ENCODE measurements at places on chromosomes 16 and 17.
A peak's percentile ranks its signal among the peaks of the same experiment; 100 is the strongest.

DNA sequence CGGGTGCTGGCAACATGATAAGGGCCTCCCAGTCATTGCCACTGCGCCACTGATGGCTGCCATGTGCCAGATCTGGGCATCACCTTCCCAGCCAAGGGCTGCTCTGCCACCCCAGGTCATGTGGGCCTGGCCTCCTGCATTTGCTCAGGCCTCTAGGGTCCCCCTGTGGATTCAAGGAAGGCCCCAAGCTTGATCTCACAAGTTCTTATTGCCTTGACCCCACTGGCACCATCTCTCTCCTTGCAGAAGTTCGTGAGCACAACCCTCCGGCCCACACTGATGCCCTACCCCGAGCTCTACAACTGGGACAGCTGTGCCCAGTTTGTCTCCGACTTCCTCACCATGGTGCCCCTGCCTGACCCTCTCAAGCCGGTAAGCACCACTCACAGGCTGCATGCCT, 5.3 kb downstream of the DRC7 start:
- no peak for DNase-seq

- DNase-seq, result no peak
Observed at GRCh38 chr16:89019511-89019910, 42.5 kb upstream of the CBFA2T3 start.

DNA sequence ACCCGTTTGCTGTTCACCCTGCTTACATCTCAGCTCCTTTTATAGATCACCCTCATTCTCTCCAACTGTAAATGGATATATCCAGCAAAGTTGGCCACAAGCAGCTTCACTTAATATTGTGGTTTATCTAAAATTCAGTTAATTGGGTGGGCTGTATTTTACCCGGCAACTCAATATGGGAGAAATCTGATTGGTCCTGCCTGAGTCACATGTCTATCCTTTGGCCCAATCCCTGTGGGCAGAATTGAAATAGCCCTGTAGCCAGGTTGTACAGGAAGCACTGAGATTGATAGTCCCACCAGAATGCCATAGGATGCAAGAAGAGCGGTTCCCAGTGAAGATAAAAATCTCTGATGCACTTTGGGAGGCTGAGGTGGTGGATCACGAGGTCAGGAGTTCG, 73.2 kb downstream of the AIPL1 start:
- no peak for DNase-seq

DNA sequence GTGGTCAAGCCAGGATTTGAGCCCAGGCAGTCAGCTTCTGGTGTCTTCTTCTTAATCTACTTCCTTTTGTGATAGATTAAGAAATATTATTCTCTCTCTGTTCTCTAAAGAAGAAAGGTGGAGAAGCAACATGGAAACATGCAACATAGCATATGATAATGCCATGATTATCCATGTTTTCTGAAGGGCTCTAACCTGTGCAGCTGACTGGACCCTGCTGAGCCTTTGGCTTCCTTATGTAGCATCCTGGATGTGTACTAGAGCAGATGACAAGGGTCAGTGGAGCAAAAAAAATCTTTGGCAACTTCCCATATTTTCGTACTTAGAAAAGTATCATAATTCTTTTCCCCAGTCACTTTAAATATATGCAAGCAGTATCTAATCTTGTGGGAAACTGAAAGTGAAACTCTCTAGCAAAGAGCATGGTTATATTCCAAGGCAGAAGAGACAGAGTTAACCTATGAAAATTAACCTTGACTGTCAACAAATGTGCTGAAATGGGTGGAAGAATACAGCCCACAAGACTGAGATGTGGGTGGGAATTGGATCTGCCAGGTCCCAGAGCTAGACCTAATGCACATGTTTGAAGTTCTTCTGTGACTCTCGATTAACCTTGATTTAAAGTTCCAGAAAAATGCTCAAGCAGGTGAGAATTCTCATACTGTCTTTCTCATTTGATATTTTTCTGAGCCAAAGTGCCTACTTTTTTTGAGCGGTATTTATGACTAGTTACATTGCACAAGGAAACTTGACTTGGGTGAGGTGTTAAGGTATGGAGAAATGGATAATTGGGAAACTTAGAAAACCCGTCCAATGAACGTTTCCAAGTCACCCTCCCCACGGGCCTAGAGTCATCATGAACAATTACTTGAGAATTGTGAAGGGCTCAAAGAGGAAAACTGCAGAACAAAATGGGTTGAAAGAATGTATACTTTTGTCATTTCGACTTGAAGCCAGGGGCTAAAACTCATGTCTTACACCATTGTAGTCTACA, 248.6 kb downstream of the FTO start:
- DNase-seq, result no peak

GRCh38 chr16:65574326-65574966, 452.6 kb upstream of the CDH11 start:
- DNase-seq, result no peak

GRCh38 chr17:58334256-58334655, 5.7 kb upstream of the TSPOAP1 start:
- no peak for DNase-seq

- DNase-seq, result no peak
Observed at GRCh38 chr16:71568551-71568950, 8.3 kb downstream of the TAT start.

DNA sequence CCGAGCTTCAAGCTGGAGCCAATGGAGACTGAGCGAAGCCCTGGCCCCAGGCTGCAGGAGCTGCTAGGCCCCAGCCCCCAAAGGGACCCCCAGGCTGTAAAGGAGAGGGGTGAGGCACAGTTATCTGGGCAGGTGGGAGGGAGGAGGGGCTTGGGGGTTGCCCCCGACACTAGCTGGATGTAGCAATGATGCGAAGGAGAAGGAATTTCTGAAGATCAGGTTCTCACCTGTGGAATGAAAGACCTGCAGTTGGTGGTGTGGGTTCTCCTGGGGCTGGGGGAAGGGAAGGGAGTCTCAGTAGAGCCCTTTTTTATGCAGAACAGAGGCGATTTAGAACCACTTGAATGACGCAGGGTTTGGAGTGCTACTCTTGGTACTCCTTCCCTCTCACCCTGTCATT, 1.8 kb downstream of the ZNF263 start:
- no peak for DNase-seq

- DNase-seq, result no peak
Observed at GRCh38 chr16:12637002-12637401, 166.7 kb downstream of the CPPED1 start.

- no peak for DNase-seq
Observed at GRCh38 chr16:49524216-49524946, 150.8 kb downstream of the C16orf78 start.

DNA sequence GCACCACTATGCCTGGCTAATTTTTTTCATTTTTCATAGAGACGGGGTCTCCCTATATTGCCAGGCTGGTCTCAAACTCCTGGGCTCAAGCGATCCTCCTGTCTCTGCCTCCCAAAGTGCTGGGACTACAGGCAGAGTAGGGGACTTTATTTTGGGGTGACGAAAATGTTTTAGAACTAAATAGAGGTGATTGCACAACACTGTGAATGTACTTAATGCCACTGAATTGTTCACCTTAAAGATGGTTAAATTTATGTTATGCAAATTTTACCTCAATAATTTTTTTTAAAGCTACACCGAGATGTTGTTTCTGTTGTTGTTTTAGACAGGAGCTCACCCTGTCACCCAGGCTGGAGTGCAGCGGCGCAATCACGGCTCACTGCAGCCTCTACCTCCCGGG, 111.9 kb upstream of the SEC14L1 start:
- DNase-seq, result no peak

GRCh38 chr16:9135797-9136196, 44.4 kb downstream of the HAPSTR1 start:
- DNase-seq, result no peak

GRCh38 chr16:61182391-61182790, 853.8 kb downstream of the CDH8 start:
- no peak for DNase-seq

DNA sequence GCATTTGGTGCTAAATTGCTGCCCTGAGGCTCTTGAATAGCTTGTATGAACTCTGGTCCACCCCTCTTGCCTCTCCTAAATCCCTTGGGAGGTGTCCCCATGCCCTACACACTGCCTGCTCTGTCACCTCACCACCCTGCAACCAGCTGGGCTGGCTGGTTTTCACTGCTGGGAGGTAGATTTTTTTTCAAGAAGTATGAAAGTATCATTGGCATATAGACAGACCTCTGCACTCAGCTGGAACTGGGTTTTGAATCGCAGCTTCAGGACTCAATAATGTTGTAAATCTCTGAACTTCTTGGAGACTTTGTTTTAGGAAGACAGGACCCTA, 184.9 kb downstream of the MSI2 start:
- no peak for DNase-seq

- DNase-seq, result peak; percentile 81
Observed at GRCh38 chr16:83926726-83927397, 26.2 kb upstream of the OSGIN1 start.

- no peak for DNase-seq
Observed at GRCh38 chr17:74474043-74474792, 7.8 kb downstream of the CD300A start.

DNA sequence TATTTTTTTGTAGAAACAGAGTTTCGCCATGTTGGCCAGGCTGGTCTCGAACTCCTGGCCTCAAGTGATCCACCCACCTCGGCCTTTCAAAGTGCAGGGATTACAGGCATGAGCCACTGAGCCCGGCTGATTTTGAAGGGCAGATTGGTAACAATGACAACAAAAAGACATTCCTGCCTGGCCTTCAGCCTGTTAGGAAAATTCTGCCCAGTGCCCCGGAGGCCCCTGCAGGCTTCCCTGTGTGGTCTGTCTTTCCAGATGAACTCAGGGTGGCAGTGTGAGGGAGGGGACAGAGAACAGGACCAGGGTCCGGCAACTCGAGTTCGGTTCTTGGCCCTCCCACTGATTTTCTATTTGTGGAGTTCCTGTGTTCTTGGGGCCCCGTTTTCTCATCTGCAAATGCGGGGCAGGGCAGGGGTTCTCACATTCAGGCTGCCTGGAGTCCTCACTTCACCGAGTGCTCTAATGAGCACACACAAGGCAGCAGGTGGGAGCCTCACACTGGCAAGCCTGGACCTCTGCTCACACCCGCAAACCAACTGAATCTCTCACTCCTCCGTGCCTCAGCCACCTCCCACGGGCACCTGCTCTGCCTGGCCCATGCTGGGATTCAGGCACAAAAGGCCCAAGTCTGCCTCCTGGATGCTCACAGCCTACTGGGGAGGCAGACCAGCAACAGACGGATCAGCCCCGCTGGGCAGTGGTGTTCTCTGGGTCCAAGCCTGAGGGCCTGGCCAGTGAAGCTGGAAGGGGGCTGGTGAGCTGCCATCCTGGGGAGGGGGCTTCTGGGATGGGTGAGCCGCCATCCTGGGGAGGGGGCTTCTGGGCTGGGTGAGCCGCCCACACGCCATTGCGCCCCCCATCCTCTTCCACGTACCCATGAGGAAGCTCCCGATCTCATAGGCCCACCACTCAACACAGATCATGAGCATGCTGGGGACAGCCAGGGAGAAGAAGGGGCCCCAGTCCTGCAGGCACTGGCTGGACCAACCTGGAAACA, 10.3 kb downstream of the SLC47A2 start:
- no peak for DNase-seq

- no peak for DNase-seq
Observed at GRCh38 chr16:85520853-85521521, 92.1 kb upstream of the GSE1 start.

- DNase-seq, result no peak
Observed at GRCh38 chr17:31241116-31241515, 55.9 kb downstream of the OMG start.

- DNase-seq, result no peak
Observed at GRCh38 chr16:82633964-82634600, 7.3 kb downstream of the CDH13 start.

DNA sequence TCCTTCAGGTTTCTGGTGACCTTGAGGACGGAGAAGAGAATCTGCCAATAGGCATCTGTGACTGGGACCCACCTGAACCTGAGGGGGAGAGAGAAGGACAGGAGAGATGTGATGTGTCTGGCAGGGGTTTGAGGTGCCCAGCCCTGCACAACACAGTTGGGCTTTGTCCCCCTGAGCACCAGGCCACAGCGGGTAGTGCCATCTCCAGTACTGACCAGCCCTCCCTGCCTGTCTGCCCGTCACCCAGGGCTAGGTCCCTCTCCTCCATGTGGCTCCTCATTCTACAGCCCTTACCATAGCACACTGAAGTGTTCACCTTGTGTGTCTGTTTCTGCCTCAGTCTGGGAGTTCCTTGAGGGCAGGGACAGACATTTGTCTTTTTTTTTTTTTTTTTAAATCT, 30.8 kb downstream of the NLRP1 start:
- no peak for DNase-seq

DNA sequence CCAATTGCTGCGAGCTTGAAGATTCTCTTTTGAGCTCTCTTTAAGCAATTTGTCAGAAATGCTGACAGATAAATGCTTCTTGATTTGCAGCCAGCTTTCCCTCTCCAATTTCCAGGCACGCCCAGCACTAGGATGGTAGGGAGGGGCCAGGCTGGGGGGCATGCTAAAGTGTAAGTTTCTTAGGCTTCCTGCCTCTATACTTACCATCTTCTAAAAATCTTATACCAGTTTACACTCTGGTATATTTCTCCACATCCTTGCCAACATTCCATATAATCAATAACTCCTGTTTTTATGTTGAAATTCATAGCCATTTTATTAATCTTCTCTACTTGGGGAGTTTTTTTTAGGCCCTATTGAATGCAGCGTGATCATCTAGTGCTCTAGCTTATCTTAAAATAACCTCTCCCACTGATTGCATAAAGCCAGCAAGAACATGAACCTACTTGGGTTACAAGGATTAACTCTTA, 17.5 kb downstream of the ACSF2 start:
- no peak for DNase-seq

GRCh38 chr17:4504188-4504587, 5.5 kb downstream of the SPNS2 start:
- no peak for DNase-seq

GRCh38 chr16:51470492-51470891, 319.4 kb upstream of the SALL1 start:
- DNase-seq, result no peak

- DNase-seq, result no peak
Observed at GRCh38 chr17:38602453-38602852, 3.3 kb downstream of the SRCIN1 start.

- DNase-seq, result no peak
Observed at GRCh38 chr17:58541249-58541648, 26.8 kb upstream of the MTMR4 start.

DNA sequence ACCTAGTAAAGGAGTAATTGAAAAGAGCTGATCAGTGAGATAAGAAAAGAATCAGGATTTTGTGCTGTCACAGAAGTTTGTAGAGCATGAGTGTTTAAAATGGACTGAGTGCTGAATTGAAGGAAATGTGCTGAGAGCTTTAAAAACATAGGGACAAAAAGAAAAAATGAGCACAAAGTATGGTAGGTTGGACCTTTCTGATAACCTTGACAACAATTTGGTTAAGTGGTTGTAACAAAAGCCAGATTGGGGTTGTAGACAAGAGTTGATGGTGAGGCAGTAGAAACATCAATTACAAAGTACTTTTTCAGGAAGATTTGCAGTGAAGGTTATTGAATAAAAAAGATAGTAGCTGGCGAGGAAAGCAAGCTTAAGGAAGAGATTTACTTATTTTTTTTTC, 674.7 kb upstream of the KIF2B start:
- DNase-seq, result no peak

GRCh38 chr17:77544347-77545110, 403.8 kb downstream of the SEC14L1 start:
- no peak for DNase-seq

- no peak for DNase-seq
Observed at GRCh38 chr17:77531002-77531401, 390.2 kb downstream of the SEC14L1 start.
